AG04450 (cell line): ENCODE measurements at places on chromosomes 1 and 21.

DNA sequence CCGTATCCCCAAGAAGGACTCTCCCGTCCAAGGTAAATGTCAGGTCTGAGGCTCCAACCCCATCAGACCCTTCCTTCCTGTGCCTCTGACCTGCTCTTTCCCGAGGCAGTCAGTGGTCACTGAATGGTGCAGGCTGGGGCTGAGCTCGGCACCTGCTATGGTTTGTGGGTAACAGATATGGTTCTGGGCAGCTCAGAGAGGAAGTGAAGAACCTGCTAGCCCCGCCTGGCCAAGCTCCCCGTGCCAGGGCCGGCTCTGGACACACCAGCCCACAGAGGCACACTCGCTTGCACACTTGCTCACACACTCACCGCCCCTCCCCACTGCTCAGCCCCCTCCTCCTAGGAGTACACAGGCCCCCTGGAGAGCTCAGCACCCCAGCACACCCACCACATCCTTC lies 16.4 kb downstream of the NCMAP start:
- no peak for DNase-seq

DNA sequence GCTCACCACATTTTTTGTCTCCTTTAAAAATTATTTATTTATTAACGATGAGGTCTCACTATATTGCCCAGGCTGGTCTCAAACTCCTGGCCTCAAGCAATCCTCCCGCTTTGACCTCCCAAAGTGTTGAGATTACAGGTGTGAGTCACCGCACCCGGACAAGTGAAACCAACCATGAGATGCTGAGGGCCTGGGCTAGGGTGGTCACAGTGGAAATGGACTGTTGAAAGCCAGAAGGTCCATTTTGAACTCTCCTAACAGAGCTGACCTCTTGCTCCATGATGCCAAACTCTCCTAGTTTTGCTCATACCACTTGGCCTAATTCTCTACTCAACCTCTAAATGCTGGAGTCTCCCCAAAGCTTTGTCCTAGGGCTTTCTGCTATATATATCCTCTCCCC lies 109.1 kb downstream of the SLC45A1 start:
- DNase-seq, result no peak

GRCh38 chr21:43736224-43736883 lies 17.4 kb downstream of the PDXK start:
- no peak for DNase-seq

GRCh38 chr1:99171184-99171813 lies 93.0 kb upstream of the PLPPR4 start:
- no peak for DNase-seq

DNA sequence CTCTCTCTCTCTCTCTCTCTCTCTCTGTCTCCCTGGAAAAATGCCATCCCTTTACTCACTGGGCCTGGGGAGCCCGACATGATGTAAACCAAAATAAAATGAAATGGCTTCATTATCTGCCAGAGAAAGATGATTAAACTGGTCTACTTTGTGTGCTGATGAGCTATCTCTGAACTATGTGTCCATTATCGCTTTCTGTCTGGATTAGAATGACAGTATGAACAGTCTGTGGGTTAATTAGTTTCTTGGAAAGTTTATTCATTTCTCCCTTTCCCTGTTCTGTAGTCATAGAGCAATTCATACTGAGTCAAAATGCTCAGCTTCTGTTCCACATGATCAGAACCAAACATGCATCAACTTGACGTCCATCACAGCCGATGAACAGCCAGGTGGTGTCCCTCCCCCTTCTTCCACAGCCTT lies 72.4 kb upstream of the KCND3 start:
- DNase-seq, result no peak
